ENCODE measurements at places on chromosomes 1 and 21. TPM values are rescaled to one million over a fixed set of nuclear protein-coding genes. Genes with fewer than 3 reads are reported as not detected.

The MIB2 gene
- 45.4 TPM for total RNA-seq

The GBP6 gene
- total RNA-seq, result 0.61 TPM

The VASH2 gene
- total RNA-seq, result 0.04 TPM

The CR1 gene
- total RNA-seq, result not detected

The TMEM53 gene
- total RNA-seq, result 10.2 TPM

The KRTAP8-1 gene
- not detected for total RNA-seq

The SON gene
- total RNA-seq, result 170 TPM

The LCE1D gene
- not detected for total RNA-seq

The PPIH gene
- total RNA-seq, result 59.0 TPM

The MEX3A gene
- total RNA-seq, result 1.8 TPM

The AMY1B gene
- total RNA-seq, result not detected

The TEDDM1 gene
- not detected for total RNA-seq

The TMIGD3 gene
- not detected for total RNA-seq

The FHAD1 gene
- 0.11 TPM for total RNA-seq

The SYNJ1 gene
- 3.0 TPM for total RNA-seq

The KIAA1614 gene
- total RNA-seq, result 1.3 TPM

The CCDC185 gene
- not detected for total RNA-seq

The SFN gene
- 1,807 TPM for total RNA-seq

The AUNIP gene
- 5.2 TPM for total RNA-seq

The SPATA45 gene
- not detected for total RNA-seq

The CD34 gene
- not detected for total RNA-seq

The CFAP126 gene
- not detected for total RNA-seq

The ADAMTS5 gene
- not detected for total RNA-seq

The EPB41 gene
- 18.5 TPM for total RNA-seq

The TBX19 gene
- total RNA-seq, result 0.15 TPM

The SPATA46 gene
- total RNA-seq, result not detected

The CHI3L2 gene
- not detected for total RNA-seq

The FCRLB gene
- total RNA-seq, result 0.78 TPM

The NECTIN4 gene
- 0.23 TPM for total RNA-seq

The TRIM17 gene
- total RNA-seq, result not detected
